ENCODE measurements at places on chromosomes 6 and 20.
A peak's percentile ranks its signal among the peaks of the same experiment; 100 is the strongest.

- no peak for DNase-seq
These were observed 68.8 kb downstream of the PFDN4 start for GRCh38 chr20:54276577-54277169.

DNA sequence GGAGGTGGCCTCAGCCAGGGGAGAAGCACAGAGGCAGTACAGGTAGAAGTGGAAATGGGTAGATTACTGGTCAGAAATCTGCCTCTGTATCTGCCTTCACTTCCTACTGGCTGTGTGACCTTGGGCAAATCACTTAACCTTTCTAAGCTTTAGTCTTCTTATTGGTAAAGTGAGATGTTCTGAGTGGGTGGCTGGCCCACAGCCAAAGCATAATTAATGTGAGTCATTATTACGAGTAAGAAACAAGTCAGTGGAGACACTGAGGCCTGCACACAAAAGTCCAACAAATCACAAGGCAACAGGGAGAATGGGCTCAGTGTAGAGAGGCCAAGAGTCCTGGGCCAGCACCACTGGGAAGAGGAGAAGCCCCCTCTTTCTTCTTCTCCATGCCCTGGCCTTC lies 39.1 kb downstream of the NRN1 start:
- DNase-seq, result no peak

DNA sequence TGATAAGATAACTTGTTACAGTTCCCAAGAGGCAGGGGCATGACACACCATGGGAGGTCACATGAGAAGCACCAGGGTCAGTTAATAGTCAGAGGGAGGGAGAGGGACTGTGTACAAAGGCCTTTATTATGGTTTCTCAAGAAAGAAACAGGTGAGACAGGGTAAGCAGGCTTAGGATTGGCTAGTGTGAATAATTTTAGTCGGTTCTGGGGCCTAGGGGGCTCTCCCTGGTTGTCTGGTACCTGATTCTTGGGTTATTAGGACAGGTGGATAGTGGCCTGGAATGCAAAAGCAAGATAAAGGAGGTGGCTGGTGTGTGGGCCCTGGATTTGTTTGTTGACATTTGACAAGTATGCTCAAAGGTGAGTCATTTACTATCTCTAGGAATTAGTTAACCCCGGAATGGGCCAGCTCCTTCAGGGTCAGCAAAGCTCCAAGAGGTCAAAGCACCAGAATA lies 49.4 kb upstream of the MCUR1 start:
- no peak for DNase-seq

- no peak for DNase-seq
These were observed 239.4 kb downstream of the PHACTR1 start for GRCh38 chr6:12955956-12956355.

DNA sequence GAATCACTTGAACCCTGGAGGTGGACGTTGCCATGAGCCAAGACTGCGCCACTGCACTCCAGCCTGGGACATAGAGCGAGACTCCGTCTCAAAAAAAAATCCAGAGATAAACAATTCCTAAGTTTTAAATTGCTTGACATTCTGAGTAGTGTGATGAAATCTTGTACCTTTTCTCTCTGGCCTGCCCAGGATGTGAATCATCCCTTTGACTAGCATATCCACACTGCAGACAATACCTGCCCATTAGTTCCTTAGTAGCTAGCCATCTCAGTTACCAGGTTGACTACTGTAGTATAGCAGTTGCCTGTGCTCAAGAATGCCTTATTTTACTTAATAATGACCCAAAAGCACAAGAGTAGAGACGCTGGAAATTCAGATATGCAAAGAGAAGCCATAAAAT lies 2.8 kb downstream of the ZFP57 start:
- peak; percentile 32 for DNase-seq

- DNase-seq, result no peak
These were observed 54.9 kb upstream of the CD93 start for GRCh38 chr20:23140991-23141390.

DNA sequence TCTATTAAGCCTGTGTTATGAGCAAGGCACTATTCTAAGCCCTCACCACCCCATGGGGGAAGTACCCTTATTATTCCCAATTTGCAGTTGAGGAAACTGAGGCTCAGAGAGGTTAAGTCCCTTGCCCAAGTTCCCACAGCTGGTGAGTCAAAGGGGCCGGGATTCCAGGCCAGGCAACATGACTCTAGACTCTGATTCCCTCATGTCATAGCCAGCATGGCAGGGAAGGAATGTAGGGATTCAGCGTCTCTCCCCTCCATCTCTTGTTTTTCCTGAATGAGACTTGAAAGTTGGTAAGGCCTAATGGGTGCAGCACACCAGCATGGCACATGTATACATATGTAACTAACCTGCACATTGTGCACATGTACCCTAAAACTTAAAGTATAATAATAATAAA lies 6.7 kb downstream of the C6orf132 start:
- no peak for DNase-seq

All from HT1080 (cell line).